ENCODE measurements at places on chromosomes 11 and 22. TPM values are rescaled to one million over a fixed set of nuclear protein-coding genes. Genes with fewer than 3 reads are reported as not detected.

DNA sequence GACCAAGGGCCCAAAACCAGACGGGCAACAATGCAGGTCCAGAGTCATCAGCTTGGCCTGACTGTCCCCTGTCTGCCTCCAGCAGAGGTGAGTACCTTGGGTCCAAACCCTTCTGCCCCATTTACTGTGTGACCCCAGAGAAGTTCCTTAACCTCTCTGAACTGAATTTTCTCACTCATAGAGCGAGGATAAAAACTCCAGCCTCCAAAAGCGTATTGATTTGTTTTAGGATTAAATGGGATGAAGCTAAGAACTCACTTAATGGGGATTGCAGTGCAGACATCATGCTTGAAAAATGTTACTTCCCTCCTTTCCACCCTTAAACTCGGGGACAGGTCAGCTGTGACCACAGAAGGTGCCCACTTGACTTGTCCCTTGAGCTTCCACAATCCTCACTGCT is 22.6 kb downstream of the IGLL1 start:
- no peak for DNase-seq

DNA sequence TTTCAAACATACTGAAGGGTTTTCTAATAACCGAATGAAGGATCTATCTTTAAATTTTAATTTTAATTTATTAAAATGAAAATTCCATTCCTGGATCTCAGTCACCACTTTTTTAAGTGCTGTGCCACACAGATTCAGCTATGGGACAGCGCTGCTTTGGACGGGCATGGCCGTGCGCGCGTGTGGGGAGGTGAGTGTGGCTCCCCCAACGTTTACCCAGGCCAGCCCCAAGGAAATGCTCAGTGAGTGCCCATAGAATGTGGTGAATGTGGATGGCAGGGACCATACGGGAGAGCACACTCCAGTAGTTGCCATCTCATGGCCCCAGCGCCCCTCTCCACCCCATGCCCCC is 88.0 kb upstream of the KCNQ1OT1 start:
- no peak for DNase-seq

- DNase-seq: no peak
Observed at GRCh38 chr11:69037074-69037473, 11.7 kb upstream of the TPCN2 start.

DNA sequence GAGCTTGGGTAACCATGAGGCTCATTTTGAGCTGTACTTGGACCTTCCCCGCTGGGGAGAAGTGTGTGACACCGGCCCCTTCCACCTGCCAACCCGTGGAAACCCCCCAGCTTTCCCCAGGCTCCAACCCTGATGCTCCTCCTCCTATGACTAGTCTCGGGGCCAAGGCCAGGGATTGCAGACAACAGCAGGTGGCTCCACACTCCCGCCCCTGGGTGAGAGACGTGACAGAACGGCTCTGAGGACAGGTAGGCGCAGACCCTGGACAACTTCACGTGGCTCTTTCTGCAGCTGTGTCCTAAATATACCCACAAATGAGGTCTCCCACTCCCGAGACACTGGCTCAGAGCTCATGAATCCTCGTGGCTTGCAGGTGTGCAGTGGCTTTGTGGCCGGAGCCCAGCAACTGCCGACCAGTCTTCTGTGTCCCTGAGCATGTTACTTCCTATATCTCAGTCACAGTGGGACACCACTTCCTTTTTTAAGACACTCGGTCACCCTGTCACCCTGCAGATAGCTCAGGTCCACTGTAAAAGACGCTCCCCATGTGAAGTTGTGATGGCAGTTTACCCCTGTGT is 55.2 kb downstream of the NECTIN1 start:
- no peak for DNase-seq

DNA sequence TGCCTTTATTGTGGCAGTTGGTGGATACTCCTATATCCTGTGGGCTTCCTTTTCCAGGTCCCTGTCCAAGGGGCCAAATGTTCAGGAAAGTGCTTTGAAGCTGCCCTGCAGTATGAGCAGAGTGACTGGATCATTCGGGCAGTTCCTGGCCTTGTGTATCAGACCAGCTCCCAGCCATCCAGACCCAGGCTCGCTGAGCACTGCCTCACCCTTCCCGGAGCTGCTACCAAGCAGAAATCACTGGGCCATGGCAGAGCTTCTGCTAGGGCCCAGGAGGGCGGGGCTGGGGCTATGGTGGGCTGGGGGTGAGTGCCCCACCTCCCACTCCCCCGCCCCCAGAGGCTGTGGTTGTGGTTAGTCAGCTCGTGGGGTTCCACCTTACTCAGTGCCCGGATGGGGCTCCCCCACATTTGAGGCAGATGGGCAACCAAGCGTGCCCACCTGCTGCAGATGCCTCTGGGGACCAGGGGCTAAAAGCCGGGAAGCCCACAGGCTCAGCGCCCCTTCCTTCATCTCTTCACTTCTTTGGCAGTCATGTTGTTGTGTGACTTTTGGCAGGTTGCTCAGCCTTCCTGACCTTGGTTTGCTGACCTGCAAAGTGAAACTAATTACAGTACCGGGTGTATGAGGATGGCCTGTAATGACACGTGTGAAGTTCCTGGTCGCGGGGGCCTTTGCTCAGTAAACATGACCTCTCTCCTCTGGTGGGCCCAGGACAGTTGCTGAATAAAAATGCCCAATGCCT is 2.1 kb upstream of the LRRC32 start:
- DNase-seq: no peak

- no peak for DNase-seq
Observed at GRCh38 chr22:27755521-27756211, 45.9 kb downstream of the MN1 start.

HEPHL1 gene
- total RNA-seq: 0.51 TPM

Measured in bronchial epithelial cell (primary cell).